ENCODE measurements at places on chromosomes 3 and 15.

- DNase-seq = no peak
These were observed 107.6 kb downstream of the RBPMS2 start for GRCh38 chr15:64667736-64668161.

DNA sequence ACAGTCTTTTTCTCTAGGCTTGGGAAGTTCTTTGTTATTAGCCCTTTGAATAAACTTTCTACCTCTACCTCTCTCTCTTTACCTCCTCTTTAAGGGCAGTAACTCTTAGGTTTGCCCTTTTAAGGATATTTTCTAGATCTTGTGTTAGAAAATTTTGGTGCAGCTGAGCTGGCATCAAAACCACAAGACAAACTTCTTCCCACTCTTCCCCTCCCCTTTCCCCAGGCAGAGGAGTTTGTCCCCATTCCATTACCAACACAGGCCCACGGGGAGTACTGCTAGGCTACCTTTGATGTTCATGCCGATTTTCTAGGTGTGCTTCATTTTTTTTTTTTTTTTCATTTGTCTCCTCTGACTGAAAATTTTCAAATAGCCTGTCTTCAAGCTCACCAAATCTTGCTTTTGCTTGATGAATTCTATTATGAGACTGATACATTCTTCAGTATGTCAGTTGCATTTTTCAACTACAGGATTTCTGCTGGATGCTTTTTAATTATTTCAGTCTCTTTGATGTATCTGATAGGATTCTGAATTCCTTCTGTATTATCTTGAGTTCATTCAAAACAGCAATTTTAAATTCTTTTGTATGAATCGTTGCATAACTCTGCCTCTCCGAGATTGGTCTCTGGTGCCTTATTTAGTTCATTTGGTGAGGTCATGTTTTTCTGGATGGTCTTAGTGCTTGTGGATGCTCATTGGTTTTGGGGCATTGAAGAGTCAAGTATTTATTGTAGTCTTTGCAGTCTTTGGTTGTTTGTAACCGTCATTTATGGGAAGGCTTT lies 112.0 kb downstream of the UBE2E2 start:
- no peak for DNase-seq

- DNase-seq = no peak
These were observed 79.1 kb upstream of the MEF2A start for GRCh38 chr15:99486371-99487336.

- DNase-seq = no peak
These were observed 69.3 kb downstream of the MYH15 start for GRCh38 chr3:108441071-108441507.

GRCh38 chr3:157092230-157092629 lies 67.7 kb downstream of the CCNL1 start:
- DNase-seq = no peak

DNA sequence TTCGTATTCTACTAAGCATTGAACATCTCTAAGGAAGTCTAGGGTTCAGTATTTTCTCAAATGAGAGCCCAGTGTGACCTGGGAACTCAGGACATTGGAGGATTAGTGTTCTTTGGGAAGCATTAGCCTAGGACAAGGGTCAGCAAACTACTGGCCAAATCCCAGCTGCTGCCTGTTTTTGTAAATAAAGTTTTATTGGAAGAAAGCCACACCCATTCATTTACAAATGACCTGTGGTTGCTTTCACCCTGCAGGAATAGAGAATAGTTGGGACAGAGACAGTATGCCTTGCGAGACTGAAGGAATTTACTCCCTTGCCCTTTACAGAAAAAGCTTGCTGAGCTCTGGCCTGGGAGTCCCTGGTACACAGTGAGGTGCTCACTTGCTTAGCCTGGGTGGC lies 20.6 kb downstream of the SLC6A11 start:
- DNase-seq = no peak

GRCh38 chr15:69433831-69434230 lies 18.8 kb upstream of the RPLP1 start:
- no peak for DNase-seq

GRCh38 chr15:92899601-92899947 lies 550 bp upstream of the CHD2 start:
- peak; percentile 70 for DNase-seq

- DNase-seq = no peak
These were observed 816 bp upstream of the ACAN start for GRCh38 chr15:88802250-88802990.

DNA sequence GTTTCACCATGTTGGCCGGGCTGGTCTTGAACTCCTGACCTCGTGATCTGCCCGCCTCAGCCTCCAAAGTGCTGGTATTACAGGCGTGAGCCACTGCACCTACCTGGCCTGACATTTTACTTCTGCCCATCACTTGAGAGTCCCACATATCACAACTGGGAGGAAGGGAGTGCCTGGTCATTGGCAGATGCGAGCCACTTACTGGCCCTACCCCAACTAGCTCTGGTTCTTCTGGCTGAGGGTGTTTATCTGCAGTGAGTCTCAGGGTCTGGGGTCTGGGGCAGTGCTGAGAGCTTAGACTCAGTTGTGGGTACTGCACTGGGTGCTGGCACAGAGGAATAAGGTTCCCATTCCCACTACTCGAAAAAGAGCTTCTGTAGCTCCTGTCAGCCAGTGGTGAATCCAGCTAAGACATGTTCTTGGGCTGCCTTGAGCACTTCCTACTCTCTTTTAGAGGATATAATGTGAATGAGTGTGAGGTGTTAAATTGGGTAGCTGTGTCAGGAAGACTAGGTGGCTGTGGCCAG lies 30.2 kb downstream of the DAG1 start:
- DNase-seq = no peak

- peak; percentile 79 for DNase-seq
These were observed 9.7 kb downstream of the NTRK3 start for GRCh38 chr15:88246666-88247446.

GRCh38 chr15:60297047-60297446 lies 100.7 kb downstream of the ANXA2 start:
- DNase-seq = no peak
